ENCODE measurements at places on chromosomes 1 and 21. TPM values are rescaled to one million over a fixed set of nuclear protein-coding genes. Genes with fewer than 3 reads are reported as not detected.
A peak's percentile ranks its signal among the peaks of the same experiment; 100 is the strongest.

- no peak for DNase-seq
Measured at GRCh38 chr1:156901966-156902915, 8.7 kb downstream of the PEAR1 start.

Gene CLDN19
- polyA plus RNA-seq: 2.7 TPM

Gene PODN
- 8.9 TPM for polyA plus RNA-seq

- DNase-seq: no peak
Measured at GRCh38 chr1:153399401-153400055, 8.7 kb upstream of the S100A8 start.

DNA sequence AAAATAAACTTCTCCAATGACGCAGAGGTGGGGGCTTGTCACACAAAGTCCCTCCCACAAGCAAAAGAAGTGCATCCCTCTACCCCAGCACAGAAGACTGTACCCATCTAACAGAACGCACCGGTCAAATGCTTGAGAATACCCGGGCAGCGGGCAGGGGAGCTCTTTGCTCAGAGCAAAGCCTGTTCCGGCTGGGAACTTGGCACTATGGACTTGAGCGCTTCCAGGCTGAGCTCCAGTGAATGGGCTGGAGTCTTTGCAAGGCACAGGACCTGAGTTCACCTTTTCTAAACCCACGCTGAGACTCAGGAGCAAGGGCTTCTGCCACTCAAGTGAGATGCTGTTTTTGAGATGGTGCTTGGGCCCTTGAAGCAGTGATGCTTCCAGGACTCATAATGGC, 20.3 kb downstream of the RHBG start:
- peak; percentile 38 for DNase-seq

DNA sequence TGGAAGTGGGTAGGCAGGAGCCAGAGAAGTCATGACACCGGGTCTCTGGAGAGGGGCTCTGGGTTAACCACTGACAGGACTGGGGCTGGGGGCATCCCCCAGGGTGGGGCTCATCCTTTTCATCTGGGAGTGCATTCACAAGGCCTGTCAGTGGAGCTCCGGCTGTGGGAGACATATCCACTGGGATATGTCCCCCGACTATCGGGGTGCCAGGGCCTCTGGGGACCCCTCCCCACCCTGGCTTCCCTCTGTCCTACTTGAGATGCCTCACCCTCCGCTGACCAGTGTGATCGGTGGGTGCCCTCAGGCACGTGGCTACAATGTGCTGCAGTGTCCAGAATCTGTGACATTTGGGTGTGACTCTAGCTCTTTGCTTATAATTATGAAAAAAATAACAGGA, 92.3 kb upstream of the CD34 start:
- DNase-seq: no peak

- no peak for DNase-seq
Measured at GRCh38 chr21:41641821-41642701, 124.8 kb downstream of the RIPK4 start.

- no peak for DNase-seq
Measured at GRCh38 chr1:77371396-77371795, 89.6 kb downstream of the AK5 start.

DNA sequence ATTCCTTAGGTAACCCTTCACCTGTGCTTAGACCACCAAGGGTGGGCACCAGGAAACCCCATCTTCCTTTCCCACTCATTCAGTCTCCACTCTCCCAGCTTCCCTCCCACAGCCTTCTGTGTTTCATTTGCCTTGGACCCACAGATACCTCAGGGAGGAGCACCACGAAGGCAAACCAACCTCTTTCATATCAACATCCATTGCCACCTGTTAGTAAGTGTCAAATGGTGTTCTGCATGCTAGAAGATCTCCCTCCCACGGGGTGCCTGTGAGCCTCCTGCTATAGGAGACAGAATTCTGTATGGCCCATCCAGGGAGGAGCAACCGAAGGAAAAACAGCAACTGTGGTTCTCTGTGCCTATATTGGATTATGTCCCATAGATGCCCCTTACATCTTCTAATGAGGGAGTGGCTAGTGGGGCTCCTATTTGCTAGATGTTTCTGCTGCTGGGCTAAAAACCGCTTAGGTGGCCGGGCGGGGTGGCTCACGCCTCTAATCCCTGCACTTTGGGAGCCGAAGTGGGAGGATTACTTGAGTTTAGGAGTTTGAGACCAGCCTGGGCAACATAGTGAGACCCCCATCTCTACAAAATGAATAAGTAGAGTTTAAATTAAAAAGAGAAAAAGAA, 25.6 kb upstream of the SCCPDH start:
- no peak for DNase-seq

Gene ST6GALNAC5
- polyA plus RNA-seq: 20.3 TPM
